ENCODE measurements at places on chromosomes 2 and 18.

GRCh38 chr18:28792404-28793086 lies 615.6 kb upstream of the CDH2 start:
- DNase-seq, result no peak

- no peak for DNase-seq
Measured at GRCh38 chr18:74950479-74950878, 258.5 kb downstream of the PTGR3 start.

DNA sequence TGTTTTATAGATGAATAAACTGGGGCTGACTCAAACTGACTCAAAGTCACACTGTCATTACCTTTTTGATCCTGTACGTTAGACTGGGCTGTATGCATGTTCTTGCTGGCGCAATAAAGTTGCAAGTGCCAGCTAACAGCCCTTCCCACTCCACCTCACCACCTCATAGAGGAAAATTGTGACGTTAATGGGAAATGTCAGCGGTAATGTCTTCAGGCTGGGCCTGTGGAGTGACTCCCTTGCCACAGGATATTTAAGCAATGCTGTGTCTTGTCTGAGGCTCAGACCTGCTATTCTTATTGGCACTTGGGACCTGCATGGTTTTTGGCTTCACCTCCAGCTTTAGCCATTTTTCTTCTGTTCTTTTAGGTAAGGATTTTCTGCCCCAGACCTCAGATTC lies 25.2 kb upstream of the CASP10 start:
- DNase-seq, result no peak

DNA sequence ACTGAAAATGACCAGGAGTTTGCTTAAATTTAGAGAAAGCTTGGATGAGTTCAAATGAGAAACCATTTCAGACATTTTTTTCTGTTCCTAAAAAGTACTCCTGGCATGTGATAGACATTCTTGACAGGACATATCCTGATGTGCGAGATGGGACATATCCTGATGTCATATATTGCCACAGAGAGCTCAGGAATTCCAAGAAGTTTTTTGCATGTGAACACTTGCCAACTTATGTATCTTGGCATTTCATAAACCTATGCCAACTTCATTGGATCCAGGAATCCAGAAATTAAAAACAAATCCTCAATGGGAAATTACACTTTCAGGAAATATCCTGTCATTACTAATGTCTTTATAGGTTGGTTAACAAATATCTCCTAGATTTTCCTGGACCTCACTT lies 2.9 kb upstream of the SERPINB3 start:
- no peak for DNase-seq

GRCh38 chr2:42569883-42570282 lies 1.5 kb downstream of the MTA3 start:
- no peak for DNase-seq

DNA sequence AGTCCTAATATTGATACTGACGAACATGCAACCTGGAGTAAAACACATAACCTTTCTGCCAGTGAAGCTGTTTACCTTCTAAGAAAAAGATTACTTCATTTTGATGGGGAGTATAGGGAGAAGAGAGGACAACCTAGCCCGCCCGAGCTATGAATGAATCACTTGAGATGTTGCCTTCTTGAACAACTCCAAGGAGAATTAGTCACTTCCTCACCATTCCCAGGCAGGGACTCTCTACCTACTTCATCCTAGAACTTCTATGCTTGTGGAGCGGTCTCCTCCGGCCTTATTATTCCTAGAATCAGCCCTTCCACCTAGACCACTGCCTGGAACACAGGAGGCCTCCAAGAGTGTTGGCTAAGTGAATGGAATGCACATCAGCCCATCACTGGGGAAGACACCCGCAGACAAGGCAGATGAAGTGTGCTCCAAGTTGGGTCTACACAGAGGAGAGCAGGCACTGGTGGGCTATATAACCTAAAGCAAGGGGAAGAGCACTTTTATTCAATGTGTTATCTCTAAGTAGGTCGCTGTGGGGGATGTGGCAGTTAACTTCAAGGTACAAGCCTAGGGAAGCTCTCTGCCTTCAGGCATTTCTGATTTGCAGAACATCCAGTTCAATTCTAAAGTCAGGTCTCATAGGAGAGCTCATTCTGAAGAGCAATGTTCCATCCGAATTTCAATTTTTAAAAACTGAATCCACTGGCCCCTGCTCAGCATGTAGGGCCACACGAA lies 57.4 kb downstream of the STK39 start:
- DNase-seq, result no peak

DNA sequence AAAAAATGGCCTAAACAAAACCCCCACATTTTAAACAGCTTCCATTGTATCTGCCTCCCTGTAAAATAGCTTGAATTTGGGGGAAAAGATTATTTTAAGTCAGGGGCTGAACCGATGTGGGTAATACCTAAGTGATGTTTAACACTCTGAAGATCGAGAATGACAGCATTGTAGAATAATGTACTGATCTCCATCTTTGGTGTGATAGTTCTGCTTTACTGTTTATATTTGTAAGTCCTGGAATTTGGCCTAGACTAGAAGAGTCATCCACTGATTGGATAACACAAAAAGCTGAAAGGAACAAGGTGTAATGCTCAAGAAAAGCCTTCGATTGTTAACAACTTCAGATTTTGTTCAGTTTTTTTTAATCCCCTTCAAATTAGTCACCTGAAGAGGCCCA lies 53.8 kb upstream of the CCDC68 start:
- no peak for DNase-seq

DNA sequence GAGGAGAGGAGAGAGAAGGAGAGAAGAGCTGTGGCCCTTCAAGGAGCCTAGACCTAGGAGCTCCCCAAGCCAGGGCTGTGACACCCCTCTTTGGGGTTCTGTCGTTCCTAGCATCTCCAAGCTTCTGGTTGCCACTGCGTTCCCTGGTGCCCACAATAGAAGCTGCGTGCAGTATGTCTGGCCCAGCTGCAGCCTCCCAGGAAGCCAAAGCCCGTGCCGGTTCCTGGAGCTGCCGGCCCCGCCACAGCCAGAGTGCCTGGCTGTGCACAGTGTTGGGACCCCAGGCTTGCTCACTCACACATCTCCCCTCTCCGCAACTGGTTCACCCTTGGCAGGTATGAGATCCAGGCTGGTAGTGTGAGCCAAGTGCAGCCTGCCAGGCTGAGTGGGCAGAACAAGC lies 367.7 kb upstream of the MC4R start:
- DNase-seq, result no peak

GRCh38 chr18:48781988-48782363 lies 168.8 kb downstream of the SMAD7 start:
- no peak for DNase-seq

DNA sequence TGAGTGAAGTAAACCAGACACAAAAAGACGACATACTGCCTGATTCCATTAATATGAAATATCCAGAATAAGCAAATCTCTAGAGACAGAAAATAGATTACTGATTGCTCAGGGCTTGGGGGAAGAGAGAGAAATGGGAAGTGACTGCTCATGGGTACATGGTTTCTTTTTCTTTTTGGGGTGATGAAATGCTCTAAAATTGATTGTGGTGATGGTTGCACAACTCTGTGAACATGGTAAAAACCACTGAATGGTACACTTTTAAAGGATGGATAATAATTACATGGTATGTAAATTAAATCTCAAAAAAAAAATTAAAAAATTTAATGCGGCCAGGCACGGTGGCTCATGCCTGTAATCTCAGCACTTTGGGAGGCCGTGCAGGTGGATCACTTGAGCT lies 39.3 kb downstream of the RPL31 start:
- no peak for DNase-seq

GRCh38 chr2:71851094-71851750 lies 296.4 kb downstream of the CYP26B1 start:
- DNase-seq, result no peak

GRCh38 chr2:49355611-49356010 lies 201.3 kb upstream of the FSHR start:
- DNase-seq, result no peak

GRCh38 chr18:8741532-8741931 lies 36.2 kb downstream of the MTCL1 start:
- no peak for DNase-seq

DNA sequence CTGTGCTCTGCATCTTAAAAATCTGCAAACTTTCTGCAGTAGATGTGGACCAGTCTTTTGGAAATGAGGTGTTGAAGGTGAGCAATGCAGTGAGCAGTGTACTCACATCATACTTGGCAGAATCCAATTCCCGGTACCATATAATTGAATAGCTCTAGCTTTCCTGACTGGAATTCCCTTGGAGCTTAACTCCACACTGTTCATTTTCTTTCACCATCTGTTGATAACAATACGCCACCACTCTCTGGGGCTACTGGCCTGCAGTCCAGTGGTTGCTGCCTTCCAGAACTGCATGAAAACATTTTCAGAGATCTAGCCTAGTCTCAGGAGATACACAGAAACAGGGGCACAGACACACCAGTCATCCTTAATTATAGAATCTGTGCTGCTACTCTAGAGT lies 820.0 kb upstream of the NXPH2 start:
- no peak for DNase-seq

DNA sequence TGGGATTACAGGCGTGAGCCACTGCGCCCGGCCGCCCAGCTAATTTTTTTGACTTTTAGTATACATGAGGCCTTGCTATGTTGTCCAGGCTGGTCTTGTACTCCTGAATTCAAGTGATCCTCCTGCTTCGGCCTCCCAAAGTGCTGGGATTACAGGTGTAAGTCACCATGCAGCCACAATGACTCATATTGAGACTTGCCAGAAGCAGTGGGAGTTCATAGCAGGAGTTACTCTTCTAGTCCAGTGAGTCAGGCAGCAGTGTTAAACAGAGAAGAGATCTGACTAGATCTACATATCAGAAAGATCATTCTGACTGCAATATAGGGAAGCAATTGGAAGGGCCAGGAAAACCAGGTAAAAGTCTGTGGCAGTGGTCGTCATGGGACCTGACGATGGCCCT lies 1.5 kb upstream of the FLACC1 start:
- DNase-seq, result no peak

- DNase-seq, result no peak
Measured at GRCh38 chr18:54235871-54236270, 11.4 kb upstream of the MBD2 start.

DNA sequence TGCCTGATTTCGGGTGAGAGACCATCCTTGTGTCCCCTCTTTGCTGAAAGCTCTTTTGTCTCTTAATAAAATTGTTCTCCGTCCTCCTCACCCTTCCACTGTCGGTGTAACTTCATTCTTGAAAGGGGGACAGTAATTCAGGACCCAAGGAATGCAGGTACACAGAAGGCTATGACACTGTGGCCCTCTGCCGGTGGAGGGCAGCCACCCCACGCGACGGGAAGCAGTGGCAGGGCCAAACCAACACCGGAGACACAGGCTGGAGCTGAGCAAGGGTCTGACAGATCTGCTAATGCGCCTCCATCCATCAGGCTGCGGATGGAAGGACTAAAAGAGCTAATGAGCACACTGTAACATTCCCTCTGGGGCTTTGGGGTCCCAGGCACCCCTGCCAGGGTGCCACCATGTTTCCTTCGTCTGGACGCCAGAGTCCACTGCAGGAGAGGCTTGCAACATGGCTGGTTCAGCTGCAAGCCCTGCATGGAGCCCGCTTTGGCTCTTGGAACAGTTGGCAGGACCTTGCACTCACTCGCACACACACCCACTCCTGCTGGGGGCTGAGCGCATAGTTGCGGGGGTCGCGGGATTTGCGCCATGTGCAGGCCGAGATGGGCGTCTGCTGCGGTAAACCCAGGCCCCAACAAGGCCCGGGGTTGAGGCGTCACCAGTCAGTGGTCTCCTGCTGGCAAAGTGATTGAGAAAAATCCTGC lies 544.1 kb upstream of the CDH7 start:
- DNase-seq, result no peak

GRCh38 chr2:39852831-39853230 lies 73.8 kb upstream of the THUMPD2 start:
- no peak for DNase-seq

Data from activated naive CD4-positive, alpha-beta T cell (primary cell).